ENCODE measurements at places on chromosomes 2 and 18.

GRCh38 chr2:134625311-134625710 lies 93.5 kb downstream of the TMEM163 start:
- DNase-seq = no peak

DNA sequence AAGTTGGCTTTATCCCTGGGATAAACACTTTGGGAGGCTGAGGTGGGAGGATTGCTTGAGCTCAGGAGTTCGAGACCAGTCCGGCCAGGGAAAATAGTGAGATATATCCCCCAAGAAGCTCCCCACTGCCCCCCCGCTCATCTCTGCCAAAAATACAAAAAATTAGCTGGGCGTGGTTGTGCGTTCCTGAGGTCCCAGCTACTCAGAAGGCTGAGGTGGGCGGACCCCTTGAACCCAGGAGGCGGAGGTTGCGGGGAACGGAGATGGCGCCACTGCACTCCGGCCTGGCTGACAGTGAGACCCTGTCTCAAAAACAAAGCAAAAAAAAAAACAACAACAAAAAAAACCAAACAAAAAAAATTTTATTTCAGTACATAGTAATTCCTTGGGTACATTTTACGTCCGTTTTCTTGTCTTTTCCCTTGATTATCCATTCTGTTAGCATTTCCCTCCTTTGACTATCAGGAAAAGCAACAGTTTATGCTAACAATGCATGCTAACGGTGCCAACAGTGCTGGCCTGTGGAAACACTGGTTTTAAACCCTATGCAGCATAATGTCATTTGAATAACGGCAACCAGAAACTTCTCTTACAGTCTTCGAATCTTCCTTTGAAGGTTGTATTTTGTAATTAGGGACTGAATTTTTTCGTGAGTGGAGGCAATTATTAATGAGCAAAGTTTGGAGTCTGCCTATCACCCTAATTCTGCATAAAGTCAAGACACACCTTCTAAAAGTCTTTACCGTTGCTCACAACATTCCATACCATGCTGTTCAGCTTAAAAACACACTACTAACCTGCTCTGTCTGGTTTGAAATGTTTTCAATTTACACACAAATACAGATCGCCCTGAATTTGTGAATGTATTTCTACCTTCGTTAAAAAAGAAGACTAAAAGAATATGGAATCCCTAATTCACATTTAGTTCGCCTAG lies 721 bp upstream of the MIB1 start:
- no peak for DNase-seq

DNA sequence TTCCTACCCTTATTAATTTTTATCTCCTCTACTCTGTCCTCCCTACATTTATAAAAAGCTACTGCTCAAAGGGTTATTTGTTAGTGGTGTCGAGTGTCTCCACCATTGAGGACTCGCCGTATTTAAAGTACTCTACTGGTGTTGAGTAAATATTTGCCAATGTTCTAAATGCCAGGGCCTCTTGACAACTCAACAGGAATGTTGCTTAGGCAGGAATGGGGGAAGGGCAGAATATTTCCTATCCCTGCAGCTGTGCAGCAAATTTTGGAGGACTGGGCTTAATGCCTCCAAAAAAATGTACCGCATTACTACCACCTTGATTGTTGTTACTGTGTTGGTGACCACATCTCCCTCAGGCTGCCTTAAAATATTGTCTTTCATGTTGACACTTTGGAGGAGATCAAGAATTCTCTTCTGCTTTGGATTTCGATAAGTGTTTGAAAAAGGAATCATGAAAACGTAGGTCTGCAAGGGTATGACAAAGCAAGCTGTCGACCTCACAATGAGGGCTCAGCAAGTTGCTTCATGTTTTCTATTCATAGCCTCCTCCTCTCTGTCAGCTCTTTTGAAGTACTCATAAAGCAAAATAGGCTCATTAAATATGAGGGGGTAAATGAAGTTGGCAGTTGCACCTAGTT lies 84.3 kb downstream of the EFEMP1 start:
- DNase-seq = no peak

DNA sequence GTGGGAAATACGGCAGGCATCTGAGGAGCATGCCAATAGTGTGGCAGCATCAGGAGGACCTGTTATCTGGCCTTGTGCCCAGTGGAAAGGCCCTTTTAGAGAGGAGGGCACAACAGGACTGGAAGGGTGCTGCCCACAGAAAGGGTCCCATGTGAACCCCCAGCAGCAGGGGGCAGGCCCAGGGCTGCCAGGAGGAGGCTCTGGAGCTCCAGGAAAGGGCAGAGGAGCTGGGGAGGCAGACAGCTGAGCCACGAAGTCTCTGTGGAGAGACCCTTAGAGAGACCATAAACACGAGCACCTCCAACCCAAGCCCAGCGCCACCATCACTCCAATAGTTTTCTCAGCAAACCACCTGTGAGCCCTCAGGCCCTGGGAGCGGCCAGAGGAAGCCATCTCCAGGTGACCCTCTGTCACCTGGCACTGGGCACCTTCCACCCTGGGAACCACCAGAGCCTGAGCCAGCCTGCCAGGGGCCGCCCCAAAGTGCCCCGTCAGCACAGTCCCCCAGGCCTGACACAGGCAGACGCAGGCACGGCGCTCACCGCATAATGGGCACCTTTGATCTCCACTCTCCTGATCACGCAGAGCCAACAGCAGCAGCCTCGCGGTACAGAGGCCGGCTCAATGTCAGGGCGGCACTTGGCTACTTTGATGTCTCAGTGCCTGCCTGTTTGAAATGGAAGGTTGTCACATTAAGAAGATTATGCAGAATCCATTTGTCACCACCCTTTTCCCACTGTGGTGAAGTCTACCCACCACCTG lies 162.5 kb upstream of the RAB6C start:
- no peak for DNase-seq

GRCh38 chr2:58917596-58917995 lies 676.5 kb upstream of the FANCL start:
- no peak for DNase-seq

DNA sequence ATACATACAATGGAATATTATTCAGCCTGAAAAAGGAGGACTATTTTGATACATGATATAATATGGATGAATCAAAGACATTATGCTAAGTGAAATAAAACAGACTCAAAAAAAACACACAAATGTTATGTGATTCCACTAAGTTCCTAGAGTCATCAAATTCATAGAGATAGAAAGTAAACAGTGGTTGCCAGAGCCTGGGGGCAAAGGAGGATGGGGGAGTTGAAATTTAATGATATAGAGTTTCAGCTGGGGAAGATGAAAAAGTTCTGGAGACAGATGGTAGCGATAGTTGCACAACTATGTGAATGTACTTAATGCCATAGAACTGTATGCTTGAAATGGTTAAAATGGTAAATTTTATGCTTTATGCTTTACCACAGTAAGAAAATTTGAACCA lies 119.7 kb downstream of the METTL4 start:
- DNase-seq = no peak

- no peak for DNase-seq
These were observed 2.1 kb upstream of the B3GNT7 start for GRCh38 chr2:231393149-231394131.

DNA sequence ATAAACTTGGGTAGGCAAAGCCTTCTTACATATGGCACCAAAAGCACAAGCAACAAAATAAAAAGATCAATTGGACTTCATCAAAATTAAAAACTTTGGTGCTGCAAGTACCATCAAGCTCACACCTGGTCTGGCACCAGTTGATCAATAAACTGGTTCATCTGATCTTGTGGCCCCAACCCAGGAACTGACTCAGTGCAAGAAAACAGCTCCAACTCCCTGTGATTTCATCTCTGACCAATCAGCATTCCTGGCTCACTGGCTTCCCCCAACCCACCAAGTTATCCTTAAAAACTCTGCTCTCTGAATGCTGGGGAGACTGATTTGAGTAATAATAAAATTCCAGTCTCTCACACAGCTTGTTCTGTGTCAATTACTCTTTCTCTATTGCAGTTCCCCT lies 8.4 kb downstream of the EPG5 start:
- no peak for DNase-seq

DNA sequence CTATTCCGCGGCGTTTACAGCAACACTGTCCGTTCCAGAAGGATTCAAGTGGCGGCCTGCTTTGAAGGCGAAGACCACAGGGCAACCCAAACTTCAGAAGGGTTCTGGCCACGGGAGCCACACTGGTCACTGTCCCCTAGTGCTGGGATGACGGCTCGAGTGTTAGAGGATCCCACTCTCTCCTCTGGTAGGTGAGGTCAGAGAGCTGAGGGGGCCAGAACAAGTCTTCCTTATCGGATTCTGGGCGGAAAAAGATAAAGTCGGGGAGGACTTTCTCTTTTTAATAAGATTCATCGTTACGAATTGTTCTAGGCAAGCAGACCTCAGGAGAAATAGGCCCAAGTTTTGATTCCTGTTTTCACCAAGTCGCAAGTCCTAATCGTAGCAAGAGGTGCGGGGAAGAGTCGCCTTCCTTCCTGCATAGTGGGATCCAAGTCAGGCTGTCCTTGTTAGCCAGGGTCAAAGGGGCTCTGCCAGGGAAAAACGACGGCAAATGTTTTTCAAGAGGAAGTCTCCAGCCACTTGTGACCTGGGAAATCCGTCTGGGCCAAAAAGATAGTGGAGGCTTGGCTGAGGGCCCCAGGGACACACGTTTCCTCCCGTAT lies 864 bp upstream of the MYL12A start:
- no peak for DNase-seq

DNA sequence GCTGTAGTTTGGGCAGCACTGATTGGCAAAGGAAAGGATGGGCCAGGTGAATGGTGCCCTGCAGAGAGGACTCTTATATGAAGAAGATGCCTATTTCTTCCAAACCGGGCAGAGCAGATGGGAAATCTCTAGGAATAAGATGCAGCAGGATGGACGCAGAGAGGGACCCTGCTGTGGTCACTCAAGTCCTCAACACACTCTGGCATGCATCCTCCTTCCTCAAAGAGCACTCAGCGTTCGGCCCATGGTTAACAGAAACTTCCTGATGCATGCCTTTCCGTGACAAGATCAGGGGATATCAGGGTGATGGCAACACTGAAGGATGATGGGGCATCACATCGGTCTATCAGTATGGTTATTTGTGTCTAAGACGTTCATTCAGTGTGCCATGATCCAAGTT lies 232.7 kb downstream of the TTC32 start:
- DNase-seq = no peak

- no peak for DNase-seq
These were observed 99.0 kb downstream of the NCK2 start for GRCh38 chr2:105843476-105844374.

- DNase-seq = no peak
These were observed 64.4 kb downstream of the ANTXR1 start for GRCh38 chr2:69077252-69077950.

GRCh38 chr2:119731983-119732382 lies 27.7 kb upstream of the PTPN4 start:
- no peak for DNase-seq

- peak; percentile 25 for DNase-seq
These were observed 108.9 kb downstream of the THSD7B start for GRCh38 chr2:136874258-136874657.

GRCh38 chr2:207181526-207182274 lies 16.0 kb upstream of the KLF7 start:
- no peak for DNase-seq

DNA sequence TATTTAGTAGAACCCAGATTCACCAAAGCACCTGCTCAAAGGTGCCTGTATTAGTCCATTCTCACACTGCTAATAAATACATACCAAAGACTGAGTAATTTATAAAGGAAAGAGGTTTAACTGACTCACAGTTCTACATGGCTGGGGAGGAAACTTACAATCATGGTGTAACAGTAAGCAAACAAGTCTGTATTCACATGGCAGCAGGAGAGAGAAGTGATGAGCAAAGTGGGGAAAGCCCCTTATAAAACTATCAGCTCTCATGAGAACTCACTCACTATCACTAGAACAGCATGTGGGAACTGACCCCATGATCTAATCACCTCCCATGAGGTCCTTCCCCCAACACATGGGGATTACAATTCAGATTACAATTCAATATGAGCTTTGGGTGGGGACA lies 28.0 kb upstream of the DDX18 start:
- DNase-seq = no peak

DNA sequence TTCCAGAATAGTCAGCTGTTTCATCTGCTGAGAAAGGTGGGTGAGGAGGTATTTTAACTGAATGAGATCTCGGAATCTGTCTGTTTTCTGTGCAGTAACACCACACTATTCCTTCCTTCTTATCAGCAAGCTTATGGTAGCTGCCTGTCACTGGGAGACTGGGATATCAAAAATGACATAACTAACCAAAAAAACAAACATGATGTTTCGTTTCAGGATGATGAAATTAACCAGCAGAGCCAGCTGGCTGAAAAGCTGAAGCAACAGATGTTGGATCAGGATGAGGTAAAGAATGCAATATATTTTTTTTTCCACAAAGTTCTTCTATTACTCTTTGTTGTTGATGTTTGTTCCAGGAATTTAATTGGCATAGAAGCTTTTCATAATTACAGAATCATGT lies 59.8 kb upstream of the LYPD6B start:
- no peak for DNase-seq

- no peak for DNase-seq
These were observed 814.2 kb upstream of the SLC39A10 start for GRCh38 chr2:194842871-194843270.

- no peak for DNase-seq
These were observed 193.8 kb downstream of the IKZF2 start for GRCh38 chr2:212957624-212958023.

GRCh38 chr18:24321071-24321470 lies 76.6 kb downstream of the OSBPL1A start:
- no peak for DNase-seq

DNA sequence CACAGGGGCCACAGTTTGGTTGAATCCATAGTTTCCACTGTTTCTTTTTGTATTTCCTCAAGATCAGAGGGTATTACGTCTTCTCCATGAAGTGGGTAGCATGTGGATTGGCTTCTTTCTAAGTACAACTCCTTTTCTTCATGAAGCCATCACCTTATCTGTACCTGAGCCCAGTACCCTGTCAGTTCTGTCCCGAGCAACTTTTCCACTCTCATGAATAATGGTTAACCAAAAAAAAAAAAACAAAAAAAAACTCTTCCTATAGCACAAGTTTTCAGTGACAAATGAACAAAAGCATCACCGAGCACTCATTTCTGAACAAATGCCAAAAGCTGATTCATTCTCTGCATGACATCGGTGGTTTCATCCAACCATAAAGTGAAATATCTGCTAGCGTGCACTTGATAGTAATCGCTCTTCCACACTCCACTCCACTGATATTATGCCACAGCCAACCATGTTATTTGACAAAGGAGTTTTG lies 53.0 kb upstream of the CCDC150 start:
- no peak for DNase-seq

DNA sequence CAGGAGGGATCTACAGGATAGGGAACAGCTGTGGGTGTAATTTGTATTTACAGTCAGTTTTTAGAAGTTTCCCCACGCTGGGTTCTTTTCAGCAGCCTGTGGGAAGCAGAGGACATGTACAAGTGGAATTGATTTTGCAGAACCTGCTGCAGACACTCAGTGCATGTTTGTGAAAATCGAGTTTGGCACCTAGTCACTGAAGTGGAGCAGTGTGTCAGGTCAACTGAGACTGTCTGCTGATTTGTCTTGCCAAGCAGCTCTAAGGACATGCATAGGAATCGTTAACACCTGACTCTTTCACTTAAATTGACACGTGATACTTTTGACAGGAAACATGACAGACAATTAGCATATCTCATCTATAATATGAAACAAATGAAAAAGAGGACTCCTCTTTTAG lies 416.6 kb downstream of the TMX3 start:
- no peak for DNase-seq
